ENCODE measurements at places on chromosomes 7 and 10.
A peak's percentile ranks its signal among the peaks of the same experiment; 100 is the strongest.

DNA sequence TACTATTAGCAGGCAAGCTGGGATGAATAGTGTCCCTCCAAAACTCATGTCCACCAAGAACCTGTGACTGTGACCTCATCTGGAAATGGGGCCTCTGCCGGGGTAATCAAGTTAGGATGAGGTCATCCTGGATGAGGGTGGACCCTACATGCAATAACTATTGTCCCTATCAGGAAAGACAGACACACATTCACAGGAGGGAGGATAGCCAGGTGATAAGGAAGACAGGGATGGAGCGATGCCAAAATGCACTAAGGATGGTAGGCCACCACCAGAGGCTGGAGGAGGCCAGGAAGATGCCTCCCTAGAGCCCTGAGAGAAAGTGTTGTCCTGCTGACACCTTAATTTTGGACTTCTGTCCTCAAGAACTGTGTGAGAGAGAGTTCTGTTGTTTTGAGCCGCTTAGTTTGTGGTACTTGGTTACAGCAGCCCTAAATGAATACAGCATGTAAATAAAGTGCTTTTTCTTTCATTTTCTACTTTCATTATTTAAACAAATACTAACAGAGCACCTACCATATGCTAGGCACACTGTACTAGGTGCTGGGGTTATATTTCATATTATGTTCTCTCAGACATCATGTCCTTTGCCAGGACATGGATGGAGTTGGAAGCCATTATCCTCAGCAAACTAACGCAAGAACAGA is 111.9 kb downstream of the USP6NL start:
- no peak for DNase-seq

DNA sequence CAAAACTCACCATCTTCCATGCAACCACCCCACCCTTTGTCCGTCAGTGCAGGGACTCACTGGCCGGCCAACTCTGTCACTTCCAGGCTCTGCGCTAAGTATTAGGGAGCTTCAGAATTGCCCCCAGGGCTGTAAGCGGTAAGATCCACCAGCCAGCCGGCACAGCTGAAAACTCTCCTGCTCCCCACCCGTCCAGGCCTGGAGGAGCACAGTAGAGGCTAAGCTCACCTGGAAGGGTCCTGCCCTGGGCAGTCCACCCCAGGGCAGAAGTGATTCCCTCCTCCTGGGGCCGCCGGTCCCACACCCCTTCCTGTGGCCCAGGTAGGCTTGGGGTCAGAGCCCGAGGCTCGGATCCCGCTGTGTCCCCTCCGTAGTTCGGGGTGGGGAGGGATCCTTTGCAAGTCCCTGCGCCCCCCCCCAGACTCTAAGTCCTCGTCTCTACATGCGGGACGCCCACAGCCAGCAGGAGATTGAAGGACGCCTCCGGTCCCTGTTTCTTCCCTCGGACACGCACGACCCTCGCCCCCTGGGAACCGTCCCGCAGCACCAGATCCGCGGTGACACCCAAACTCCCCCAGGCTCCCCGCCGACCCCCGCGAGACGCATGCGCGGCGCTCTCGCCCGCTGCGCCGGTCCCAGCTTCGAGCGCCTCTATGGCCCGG is 138.9 kb downstream of the ARHGAP22 start:
- DNase-seq: no peak

DNA sequence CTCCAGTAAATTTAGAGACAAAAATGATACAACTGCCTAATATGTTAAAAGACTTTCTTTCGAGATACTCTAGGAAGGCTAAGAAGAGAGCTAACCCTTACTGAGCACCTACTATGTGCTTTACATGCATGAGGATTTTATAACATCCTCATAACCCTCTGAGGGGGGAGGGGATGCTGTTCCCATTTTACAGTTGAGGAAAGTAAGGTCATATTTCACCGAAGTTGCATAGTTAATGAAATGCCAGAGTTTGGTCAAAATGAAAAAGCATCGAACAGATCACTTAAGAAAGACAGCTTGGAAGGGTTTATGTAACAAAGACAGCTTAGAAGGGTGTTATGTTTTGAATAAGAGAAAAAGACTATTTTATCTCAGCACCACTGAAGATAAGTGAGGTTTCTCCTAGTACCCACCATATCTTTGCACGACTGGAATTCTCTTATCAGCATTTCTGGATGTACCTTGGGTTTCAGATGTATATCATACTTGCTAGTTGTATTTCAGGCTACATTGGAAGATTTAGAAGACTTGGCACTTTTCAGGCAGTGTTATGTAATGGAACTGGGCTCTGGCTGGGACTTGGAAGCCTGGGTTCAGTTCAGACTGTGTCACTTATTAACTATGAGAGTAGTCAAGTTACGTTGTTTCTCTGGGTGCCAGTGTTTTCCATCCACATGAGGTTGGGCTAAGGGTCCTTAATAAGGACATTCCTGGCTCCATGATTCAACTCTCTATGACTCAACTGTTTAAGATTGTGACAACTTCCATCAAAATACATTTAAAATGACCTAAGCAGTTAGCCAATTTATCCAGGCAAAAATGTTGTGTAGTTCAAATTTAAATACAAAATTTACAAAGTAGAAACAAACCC is 6.0 kb downstream of the RHOBTB1 start:
- DNase-seq: no peak

DNA sequence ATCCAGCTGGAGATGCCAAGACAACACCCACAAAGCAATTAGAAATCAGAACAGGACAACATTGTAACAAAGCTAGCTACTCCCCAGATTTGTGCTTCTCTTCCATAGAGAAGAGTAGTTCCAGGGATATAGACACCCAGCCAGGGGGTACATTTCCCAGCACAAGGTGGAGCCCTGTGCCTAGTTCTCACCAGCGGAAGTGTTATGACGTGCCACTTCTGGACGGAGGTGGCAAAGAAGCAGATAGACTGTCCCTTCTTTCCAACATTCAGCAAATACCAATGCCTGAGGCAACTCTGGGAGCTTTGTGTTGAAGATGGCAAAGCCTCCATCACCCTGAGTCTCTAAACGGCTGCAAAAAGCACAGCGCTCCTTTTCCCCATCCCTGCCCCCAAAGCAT is 23.4 kb upstream of the GSAP start:
- DNase-seq: no peak

- DNase-seq: peak; percentile 43
Measured at GRCh38 chr7:121385056-121385799, 10.9 kb downstream of the FAM3C start.

- no peak for DNase-seq
Measured at GRCh38 chr7:16815001-16815400, 10.2 kb upstream of the AGR2 start.

- DNase-seq: no peak
Measured at GRCh38 chr10:66483966-66484365, 441.9 kb upstream of the LRRTM3 start.

DNA sequence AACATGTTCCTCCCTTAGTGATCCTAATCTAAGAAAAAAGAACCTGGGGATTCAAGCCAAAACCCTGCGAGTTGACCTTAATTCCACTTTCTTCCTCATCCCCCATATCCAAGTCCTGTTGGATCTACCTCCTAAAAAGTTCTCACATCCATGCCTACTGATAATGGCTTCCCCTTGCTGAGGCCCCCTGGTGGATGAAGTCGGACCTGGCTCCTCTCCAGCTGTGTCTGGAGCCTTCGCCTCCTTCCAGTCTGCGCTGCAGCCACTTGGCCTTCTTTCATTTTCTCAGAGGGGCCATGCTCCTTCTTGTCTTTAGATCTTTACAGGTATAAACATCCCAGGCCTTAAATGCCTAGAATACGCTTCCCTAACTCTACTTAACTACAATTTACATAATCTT is 8.1 kb downstream of the PDE1C start:
- DNase-seq: no peak

GRCh38 chr10:106615081-106615480 is 549.4 kb downstream of the SORCS1 start:
- DNase-seq: no peak

DNA sequence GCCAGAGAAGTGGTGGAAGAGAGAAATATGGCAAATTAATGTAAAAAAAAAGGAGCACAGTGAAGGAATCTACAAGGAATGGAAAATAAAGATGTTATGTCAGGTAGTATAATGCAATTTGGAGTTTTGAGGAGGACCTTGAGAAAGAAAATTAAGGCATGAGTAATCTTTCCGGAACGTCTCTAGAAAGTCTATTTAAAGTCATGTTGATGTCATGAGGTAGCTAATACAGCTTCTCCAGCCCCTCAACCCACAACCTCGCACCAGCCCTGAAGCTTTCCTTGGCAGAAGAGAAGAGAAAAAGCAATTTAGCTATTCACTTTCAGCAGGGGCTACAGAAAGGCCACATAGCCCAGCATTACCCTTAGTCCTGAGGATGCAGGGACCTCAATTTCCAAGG is 22.5 kb downstream of the TRDMT1 start:
- DNase-seq: no peak

GRCh38 chr7:147513451-147513850 is 1077.1 kb upstream of the C7orf33 start:
- no peak for DNase-seq

- no peak for DNase-seq
Measured at GRCh38 chr7:114662002-114662677, 247.5 kb downstream of the FOXP2 start.

- no peak for DNase-seq
Measured at GRCh38 chr7:47812429-47813136, 135.7 kb downstream of the PKD1L1 start.

DNA sequence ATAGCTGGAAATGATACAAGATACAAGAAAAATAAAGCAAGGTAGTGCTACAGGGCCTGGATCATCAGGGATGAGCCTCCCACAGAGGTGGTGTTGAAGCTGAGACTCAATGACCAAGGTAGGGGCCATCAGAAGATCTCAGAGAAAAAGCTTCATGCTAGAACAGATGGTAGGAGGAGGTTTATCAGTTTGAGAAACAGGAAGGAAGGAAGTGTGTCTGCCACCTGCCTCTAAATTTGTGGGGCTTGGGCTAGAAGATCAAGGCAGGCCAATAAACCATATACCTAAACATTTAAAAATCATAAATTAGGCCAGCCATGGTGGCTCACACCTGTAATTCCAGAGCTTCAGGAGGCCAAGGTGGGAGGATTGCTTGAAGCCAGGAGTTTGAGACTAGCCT is 410.8 kb upstream of the PRKCQ start:
- DNase-seq: no peak

DNA sequence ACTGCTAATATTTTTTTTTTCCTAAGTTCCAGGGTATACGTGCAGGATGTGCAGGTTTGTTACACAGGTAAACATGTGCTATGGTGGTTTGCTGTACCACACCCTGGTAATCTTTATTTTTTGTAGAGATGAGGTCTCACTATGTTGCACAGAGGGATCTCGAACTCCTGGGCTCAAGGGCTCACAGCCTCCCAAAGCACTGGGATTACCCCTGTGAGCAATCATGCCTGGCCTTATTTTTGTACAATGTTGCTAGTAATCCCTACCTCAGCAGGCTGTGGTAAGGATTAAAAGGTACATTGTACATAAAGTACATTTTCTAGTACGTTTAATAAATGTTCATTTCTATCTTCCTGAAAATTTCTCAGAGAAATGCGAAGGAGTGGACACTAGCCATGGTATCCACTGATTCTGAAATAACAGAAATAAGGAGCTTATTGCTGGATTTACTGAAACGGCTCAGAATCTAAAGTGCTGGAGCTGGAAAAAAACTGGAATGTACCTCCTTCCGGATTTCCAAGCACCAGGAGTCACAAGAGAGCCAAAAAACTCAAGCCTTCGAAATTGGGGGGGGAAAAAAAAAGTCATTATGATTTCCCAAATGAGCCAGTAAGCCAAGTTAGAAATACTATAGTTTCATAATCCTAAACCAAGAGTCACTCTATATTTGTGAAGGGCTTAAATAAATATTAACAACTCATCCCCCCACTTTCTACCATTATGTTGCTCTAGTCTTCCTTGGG is 69.6 kb downstream of the NT5C2 start:
- DNase-seq: no peak

DNA sequence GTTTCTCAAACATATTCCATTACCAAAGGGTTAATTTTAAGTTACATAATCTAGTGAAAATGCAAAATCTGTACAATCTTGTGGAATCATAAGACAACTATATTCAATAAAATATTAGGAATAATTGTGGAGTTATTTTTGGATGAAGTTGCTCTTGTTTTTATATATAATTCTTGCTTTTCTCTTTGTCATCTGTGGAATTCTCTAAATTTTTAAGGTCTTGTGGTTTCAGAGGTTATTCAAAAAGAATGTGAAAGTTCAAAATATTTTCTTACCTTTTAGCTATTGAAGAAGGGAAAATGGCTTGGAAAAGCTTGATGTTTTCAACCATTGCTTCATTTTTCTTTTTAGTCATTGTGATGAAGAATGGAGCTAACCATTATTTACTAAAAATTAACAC is 552.1 kb downstream of the TFEC start:
- no peak for DNase-seq

DNA sequence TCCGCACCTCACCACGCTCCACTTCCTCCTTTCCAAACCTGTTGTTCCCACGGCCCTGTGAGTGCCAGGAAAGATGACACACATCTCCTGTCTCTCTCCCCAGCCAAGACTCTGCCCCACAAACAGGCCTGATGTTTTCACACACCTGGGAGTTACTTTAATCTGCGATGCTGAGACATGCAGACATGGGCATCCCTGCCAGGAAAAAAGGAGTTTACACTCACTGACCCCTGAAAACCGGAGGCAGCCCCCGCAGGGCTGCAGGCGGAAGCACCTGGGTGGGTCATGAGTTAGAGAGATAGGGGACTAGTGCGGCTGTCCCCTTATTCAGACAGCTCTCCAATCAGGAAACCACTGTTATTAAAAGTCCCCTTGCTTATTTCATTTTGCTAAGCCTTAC is 106.4 kb upstream of the CARD11 start:
- DNase-seq: no peak

- no peak for DNase-seq
Measured at GRCh38 chr7:26853788-26854393, 10.5 kb downstream of the SKAP2 start.

DNA sequence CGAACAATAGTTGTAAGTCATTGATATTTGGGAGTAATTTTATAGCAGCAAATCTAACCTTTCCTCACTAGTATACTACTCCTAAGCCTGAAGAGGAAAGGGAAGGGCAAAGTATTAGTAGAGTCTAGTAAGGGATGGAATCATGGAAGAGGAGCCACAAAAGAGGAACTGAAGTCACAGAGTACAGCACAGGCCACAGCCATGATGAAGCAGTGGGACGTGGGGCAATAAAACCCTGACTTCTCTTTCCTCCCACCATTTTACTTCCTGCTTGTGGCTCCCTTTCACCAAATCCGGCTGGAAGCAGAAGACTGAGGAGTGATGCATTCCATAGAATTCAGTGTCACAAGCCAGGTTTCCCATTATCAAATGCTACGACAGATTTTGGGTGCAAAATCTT is 58.7 kb downstream of the CABCOCO1 start:
- DNase-seq: no peak

GRCh38 chr7:7766671-7767070 is 48.3 kb upstream of the RPA3 start:
- no peak for DNase-seq

DNA sequence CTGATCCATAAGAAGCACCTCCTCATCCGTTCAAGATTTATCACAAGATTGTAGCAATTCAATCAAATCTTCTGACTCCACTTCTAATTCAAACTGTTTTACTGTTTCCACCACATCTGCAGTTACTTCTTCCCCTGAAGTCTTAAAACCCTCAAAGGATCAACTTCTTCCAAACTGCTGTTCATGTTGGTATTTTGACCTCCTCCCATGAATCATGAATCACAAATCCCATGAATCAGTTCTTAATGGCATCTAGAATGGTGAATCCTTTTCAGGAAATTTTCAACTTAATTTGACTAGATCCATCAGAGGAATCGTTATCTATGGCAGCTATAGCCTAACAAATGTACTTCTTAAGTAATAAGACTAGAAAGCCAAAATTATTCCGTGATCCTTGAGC is 122.3 kb downstream of the IMMP2L start:
- no peak for DNase-seq
